PC-9 (cell line): ENCODE measurements at places on chromosomes 2 and 18. TPM values are rescaled to one million over a fixed set of nuclear protein-coding genes. Genes with fewer than 3 reads are reported as not detected.

- no peak for DNase-seq
Measured at GRCh38 chr18:58535340-58536201, 93.3 kb downstream of the ALPK2 start.

CAVIN2 gene
- 2.3 and 2.5 TPM in 2 replicates for total RNA-seq

TBR1 gene
- total RNA-seq: not detected in 2 replicates

DNA sequence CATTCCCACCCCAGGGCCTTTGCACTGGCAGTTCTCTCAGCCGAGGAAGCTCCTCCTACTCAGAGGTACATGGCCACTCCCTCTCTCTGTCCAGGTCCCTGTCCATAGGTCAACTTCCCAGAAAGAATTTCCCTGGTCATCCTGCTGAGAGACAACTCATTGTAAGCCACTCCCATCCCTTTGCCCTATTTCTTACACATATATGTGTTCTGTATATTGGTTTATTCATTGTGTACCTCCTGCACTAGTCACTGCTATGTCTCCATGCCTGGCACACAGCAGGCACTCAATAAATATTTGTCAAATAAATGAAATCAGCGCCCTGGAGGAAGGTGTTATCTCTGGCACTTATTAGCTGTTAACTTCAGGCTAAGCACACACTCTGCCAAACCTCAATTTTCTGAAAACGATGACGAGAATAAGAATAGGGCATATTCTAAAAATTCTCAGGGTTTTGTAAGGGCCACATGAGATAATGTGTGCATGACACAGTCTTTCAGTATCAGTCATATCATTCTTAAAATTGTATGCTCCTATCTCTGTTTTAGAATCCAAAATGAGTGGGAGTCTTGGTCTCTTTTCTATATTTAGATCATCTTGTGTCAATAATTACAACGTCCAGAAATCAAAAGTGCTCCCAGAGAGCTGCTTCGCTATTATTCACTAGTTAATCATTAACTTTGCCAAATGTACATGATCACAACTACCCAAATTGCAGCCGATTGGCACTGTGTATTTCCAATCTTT lies 198.0 kb downstream of the ALK start:
- no peak for DNase-seq

- DNase-seq: no peak
Measured at GRCh38 chr2:166613226-166613625, 119.2 kb upstream of the SCN7A start.

DNA sequence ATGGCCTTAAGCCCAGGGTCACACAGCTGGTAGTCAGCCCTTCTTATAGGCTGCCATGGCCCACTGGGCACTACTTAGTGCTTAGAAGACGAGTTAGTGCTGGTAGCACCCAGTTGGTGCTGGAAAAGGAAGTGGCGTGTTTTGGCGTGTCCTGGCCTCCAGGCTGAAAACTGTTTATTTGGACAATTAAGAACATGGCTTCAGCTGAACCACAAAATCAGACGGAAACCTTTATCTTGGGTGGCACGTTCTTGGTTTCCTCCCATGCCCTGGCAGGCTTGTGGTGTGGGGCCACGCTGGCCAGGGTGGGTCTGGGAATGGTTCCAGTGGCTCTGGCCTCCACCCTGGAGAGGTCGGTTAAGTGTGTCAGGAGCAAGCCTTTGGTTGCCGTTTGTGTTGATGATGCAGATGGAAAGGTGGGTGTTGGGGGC lies 141.5 kb upstream of the HAAO start:
- no peak for DNase-seq

GRCh38 chr18:53147472-53147871 lies 807.5 kb downstream of the DCC start:
- no peak for DNase-seq

- no peak for DNase-seq
Measured at GRCh38 chr2:159562248-159562647, 54.1 kb downstream of the BAZ2B start.

- DNase-seq: no peak
Measured at GRCh38 chr2:188412190-188412589, 120.5 kb downstream of the GULP1 start.

GRCh38 chr2:206824993-206825392 lies 59.6 kb downstream of the FASTKD2 start:
- no peak for DNase-seq

GRCh38 chr2:120598416-120598815 lies 137.3 kb upstream of the GLI2 start:
- no peak for DNase-seq

- DNase-seq: no peak
Measured at GRCh38 chr18:49563130-49563540, 1.3 kb downstream of the LIPG start.

SLC9A4 gene
- 0.85 and 1.1 TPM in 2 replicates for total RNA-seq

TNFAIP6 gene
- not detected in 2 replicates for total RNA-seq

DNA sequence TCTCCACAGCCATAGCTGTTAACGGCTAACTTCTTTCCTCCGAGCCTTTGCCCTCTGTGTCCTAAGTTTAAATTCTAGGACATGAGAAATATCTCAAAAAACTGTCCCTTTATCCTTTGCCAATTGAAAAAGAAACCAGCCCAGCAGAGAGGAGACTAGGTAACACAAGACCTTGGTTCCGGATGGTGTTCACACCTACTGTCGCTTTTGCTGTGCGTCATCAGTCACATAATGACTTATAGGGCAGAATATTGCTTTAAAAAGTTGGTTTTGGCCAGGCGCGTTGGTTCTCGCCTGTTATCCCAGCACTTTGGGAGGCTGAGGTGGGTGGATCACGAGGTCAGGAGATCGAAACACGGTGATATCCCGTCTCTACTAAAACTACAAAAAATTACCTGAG lies 66.2 kb downstream of the SP3 start:
- no peak for DNase-seq

ASB18 gene
- 0.46 TPM in 1 of 2 replicates, not detected in the other for total RNA-seq

SALL3 gene
- total RNA-seq: not detected in 2 replicates

DNA sequence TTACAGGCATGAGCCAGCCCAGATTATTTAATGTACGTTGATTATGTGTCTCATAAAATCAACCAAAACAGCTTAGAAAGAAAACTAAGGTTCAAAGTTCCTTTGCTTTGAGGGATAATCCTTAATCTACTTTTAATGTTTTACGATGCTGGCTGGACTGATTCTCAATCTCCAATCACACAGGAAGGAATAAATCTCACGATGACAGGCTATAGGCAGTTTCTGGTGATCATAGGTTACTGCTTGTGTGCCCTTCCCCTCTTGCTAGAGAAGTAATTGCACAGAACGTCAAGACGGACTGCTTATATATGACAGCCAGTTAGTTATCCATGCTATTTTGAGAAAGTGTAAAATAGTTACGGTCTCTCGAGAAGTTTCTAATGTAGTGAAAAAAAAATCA lies 43.1 kb downstream of the C2orf74 start:
- no peak for DNase-seq

GRCh38 chr18:21361307-21361880 lies 119.4 kb downstream of the GREB1L start:
- no peak for DNase-seq

DNA sequence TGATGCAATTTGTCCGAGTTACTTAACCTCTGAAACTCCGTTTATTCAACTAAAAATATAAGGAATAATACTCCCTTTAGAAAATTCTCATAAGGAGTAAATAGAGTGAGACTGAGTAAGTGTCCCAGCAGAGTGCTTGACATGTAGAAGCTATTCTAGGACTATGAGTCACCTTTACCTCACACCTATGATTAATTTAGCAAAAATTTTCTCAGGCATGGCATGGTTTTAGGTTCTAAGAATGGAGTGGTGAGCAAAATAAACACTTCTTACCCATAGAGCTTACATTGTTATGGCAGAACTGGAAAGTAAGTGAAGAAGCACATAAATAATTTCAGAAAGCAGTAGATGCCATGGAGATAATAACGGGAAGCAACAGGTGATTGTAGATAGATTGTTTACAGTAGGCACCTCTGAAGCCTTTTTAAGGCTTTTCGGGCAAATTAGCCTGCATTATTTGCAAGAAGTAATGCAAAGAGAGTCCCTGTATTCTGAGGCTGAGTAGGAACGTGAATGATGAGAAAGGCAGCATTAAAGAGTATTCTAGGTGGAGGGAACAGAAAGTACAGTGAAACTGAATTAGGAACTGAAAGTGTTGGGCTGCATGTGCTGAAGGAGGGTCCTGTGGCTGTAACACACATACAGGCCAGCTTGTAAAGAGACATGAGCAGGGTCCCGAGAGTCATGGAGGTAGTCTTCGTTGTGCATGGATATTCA lies 209.2 kb downstream of the ZNF407 start:
- peak; percentile 98 for DNase-seq

ANKRD23 gene
- total RNA-seq: 6.0 and 8.9 TPM in 2 replicates

BOK gene
- total RNA-seq: 72.8 and 107 TPM in 2 replicates

DNA sequence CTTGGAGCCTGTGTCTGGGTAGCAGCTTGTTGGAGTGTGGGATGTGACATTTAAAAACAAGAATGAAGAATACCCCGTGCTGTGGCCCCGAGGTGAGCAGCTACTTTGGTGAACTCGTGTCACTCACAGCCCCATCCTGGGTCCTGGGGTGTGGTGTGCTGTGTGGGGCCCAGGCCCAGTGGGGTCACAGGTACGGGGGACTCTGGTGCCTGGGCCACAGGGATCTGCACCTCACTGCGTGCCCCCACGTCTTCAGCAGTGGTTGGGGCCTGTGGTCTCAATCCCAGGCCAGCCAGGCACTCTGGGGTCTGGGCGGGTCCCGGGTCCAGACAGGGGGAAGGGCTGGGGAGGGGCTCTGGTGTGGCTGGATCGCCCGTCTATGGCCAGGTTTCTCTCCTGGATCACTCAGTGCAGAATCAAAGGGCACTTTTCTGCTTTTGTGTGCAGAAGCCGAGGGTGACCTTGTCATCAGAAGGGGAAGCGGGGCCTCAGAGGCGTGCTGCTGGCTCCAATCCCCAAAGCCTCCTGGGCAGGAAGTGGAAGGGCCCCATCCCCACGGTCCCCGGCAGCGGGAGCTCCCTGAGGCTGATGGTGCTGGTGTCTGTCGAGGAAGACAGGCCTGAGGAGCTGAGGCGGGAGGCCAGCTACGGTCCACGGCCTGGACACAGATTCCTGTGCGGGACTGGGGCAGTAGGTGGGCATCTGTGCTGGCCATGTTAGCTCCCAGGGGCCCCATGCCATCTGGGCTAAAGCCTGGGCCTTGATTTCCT lies 1.4 kb downstream of the GPR35 start:
- DNase-seq: no peak

NBEAL1 gene
- 19.5 and 20.7 TPM in 2 replicates for total RNA-seq

DNA sequence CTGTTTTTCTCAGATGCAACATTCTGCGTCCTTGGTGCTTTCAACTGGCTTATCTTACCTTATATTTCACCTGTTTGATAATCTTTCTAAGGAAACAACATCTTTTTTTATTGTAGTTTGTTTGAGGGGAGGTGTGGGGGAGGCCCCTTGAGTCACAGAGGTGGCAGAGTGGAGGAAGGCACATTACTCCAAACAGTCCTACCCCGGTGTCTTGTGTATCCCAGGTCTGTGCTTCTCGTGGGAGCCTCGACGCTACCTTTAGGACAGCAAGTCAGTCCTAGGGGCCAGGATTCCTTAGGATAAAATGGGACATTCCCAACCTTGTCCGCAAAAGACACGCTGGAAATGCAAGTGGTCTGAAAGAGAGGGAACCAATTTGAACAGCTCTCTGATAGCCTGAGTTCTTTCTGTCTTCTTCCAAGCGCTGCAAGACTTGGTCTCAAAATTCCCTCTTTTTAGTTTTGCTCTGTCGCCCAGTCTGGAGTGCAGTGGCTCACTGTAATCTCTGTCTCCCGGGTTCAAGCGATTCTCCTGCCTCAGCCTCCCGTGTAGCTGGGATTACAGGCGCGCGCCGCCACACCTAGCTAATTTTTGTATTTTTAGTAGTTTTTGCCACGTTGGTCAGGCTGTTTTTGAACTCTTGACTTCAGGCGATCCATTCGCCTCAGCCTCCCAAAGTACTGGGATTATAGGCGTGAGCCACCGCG lies 4.0 kb downstream of the GATA6 start:
- no peak for DNase-seq

GRCh38 chr18:21704603-21705364 lies at the start of gene ABHD3:
ABHD3 (minus strand) TSS chr18:21704774; CDS start chr18:21704665, 109 bp downstream.
- DNase-seq: peak; percentile 86

- no peak for DNase-seq
Measured at GRCh38 chr2:191327484-191327883, 82.3 kb downstream of the MYO1B start.

GRCh38 chr2:74740741-74741431 lies 86.8 kb downstream of the SEMA4F start:
- peak; percentile 97 for DNase-seq
